ENCODE measurements at places on chromosomes 6 and 20.

GRCh38 chr6:9632026-9632425 lies 782.8 kb downstream of the TFAP2A start:
- no peak for DNase-seq

- no peak for DNase-seq
Measured at GRCh38 chr6:122494665-122495272, 23.2 kb upstream of the SERINC1 start.

DNA sequence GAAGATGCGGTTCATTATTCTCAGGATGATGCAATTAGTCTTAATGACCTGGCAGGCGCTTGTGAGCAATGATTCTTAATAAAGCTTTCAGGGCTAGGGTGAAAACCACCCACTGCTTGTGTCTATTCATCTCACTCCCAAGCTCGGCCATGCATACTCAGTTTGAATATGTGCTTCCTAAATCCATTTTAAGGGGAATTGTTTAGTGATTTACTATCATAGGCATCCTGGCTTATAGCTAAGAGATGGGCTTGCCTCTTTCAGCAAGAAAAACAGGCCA lies 141.1 kb upstream of the SLC24A3 start:
- no peak for DNase-seq

DNA sequence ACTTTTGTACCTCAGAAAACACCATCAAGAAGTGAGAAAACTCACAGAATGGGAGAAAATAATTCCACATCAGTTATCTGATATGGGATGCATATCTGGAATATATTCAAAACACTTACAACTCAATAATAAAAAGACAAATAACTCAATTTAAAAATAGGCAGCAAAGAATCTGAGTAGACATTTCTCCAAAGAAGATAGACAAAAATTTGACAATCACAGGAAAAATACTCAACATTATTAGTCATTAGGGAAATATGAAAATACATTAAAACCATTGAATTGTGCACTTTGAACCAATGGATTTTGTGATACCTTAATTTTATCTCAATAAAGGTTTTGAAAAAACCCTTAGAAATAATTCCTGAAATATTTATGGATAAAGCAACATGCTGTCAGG lies 36.9 kb upstream of the STMND1 start:
- no peak for DNase-seq

DNA sequence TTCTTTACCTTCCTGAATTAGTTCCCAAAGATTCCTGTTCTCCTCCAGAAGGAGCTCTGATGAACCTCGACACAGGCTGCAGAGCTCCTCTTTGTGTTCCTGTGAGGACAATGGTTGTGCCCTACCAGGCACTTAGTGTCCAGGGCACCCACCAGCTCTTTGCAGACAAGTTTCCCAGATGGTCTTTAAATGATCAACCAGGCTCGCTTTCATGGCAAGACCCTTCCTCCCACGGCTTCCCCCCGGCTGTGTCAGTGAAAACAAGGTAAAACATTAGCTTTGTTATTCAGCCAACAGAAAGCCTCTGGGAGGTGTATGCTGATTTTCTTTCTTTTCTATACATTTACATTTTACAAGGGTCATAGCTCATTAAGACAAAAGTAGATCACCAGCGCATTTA lies 32.3 kb upstream of the CNKSR3 start:
- DNase-seq: no peak

DNA sequence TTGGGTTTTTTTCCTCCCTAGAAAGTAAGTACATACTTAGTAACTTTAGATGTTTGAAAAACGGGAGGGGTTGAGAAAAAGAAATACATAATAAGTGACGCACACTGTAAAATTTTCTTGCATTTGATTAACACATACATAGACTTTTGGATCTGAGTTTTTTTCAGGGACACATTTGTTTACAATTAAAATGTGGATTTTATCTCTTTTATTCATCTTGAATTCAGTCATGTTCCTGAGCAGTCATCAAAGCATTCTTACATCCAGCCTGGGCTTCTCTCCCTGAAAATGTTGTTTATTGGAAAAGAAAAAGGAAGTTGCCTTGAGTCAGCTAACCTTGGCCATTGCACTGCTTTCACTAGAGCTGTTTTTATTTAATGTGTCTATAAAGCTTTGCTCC lies 8.7 kb upstream of the RPP40 start:
- no peak for DNase-seq

Measured in erythroblast (primary cell).